Stimulated activated CD4-positive, alpha-beta T cell treated with anti-CD3 and anti-CD28 coated beads, TNF-alpha, amount 100 ng/mL, for 48 hours (primary cell): ENCODE measurements at places on chromosomes 1 and 21.

DNA sequence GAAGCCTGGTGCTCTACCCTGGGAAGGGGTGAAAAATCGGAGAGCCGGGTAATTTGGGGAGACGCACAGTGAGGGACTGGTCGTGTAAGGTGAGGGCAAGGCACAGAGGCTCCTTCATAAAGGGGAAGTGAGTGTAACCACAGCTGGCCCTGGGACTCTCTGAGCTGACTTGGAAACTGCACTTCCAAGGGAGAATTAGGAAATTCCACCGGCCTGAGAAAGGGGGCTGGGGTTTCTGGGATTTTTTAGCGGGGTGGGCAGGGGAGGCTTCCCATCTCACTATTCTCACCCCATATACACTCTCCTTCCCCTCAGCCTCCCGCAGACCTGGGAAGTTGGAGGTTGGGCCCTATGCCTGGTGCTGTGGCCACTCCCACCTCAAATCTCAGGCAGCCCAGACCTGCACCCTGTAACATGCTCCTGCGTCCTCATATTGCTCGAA lies 88.3 kb upstream of the IPO9 start:
- no peak for DNase-seq

GRCh38 chr1:156198831-156199349 lies 5.0 kb downstream of the SLC25A44 start:
- no peak for DNase-seq

DNA sequence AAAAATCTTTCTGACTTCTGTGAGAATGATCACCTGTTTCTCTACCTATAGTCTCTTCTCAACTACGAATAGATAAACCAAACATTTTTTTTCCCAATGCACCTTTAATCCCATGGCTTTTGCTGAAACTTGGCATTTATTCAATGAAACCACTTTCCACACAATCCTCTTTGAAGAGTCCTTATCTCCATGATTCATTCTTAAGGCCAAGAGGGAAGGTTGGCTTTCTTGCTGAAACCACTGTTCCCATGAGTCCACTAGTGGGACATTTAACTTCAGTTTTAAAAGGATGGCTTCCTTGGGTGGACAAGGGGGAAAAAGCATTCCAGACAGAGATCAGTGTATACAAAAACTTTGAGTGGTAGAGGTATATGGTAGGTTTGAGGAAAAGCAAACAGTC lies 73.6 kb downstream of the CRB1 start:
- DNase-seq, result no peak

DNA sequence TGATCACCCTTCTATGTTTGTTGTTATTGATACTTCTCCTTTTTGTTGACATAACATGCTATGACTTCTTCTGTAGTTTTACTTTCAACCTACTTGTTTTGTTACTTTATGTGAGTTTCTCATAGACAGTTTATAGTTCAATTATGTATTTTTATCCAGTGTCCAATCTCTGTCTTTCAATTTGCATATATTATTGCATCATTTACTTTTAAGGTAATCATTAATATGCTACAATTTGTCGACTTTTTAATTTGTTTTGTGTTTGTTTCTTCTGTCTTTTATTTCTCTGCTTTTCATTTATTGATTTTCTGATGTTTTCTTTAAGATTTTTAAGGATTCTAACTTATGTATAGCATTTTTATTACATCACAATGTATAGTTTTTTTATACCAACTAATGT lies 10.3 kb downstream of the OR13G1 start:
- DNase-seq, result no peak

DNA sequence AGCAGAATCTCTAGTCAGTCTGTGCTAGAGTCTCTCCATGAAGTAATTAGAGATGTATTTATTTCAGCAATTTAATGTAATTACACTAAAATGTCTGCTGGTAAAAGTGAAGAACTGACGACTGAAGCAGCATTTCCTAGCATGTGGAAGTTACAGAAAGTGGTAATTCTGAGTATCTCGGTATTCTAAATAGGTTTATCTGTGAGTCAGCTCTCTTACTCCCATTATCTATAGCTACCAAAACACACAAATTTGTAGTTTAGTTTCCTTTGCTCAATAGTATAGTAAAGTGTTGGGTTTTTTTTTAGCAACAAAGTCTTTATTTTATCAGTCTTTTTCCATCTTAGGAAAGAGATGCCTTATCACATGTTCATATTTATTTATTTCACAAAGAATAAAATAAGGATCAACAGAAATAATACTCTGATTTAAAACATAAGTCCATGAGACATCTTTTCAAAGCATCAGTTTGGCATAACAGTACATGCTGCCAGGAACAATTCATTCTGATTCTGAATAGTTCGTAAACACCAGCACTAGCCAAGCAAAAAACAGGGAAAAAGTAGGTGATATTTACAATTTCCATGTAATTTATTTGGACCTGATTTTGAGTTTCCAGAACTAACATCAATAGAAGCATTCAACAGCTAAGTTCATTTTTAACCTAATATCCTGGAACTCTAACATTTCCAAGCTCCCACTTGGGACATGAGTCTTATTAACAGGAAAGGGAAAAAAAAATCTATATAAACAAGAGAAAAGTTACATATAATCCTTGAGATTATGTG lies 76.3 kb downstream of the KCNT2 start:
- no peak for DNase-seq

GRCh38 chr1:41918450-41919043 lies at the start of gene HIVEP3:
HIVEP3 (minus strand) TSS chr1:41918922.
- no peak for DNase-seq

- DNase-seq, result no peak
Observed at GRCh38 chr1:14578156-14578555, 20.3 kb upstream of the KAZN start.

DNA sequence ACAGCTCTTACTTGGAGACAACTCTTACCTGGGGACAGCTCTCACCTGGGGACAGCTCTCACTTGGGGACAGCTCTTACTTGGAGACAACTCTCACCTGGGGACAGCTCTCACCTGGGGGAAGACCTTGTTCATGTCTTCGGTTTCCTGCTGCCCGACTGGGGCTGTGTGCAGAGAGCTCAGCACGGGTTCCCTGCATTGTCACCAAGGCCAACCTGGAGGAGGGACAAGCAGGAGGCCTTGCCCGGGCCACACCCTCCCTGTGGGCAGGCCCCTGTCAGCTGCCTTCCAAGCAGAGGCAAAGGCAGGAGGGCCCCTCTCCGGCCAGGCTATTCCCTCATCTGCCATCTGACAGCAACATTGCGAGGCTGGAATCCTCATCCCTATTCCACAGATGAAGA lies at the start of gene LDLRAD1:
Gene LDLRAD1, minus strand, starts transcription at position 208 of the 400 bp plus-strand sequence. Its CDS starts 74 bp downstream, at position 134.
- DNase-seq, result no peak
